Bronchial epithelial cell (primary cell): ENCODE measurements at places on chromosomes 2 and 18. TPM values are rescaled to one million over a fixed set of nuclear protein-coding genes. Genes with fewer than 3 reads are reported as not detected.

The DYSF gene
- under 0.01 and 2.7 TPM in 2 replicates for total RNA-seq

The PXDN gene
- 29.2 and 34.0 TPM in 2 replicates for total RNA-seq

The RIT2 gene
- not detected in 2 replicates for total RNA-seq

The GALR1 gene
- total RNA-seq: not detected in 2 replicates

The UBXN4 gene
- 36.6 and 56.1 TPM in 2 replicates for total RNA-seq

The FKBP7 gene
- 0.64 and 1.3 TPM in 2 replicates for total RNA-seq

DNA sequence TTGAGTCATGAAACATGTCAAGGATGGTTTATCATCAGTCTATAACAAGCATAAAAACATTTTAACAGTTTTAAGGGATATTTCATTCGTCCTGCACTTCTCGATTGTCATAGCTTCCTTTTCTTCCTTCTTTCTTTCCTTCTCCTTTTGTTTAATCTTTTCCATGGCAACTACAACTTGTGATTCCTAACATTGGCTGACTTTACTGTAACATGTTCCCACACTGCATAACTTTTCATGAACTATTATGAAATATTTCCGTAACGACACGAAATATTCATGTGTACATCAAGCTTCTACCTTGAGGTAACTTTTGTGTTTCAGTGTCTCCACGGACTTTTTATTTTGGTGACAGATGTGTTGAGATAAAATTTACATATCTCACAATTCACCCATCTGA lies 134.4 kb downstream of the ACTR3 start:
- DNase-seq: no peak

- DNase-seq: no peak
Observed at GRCh38 chr2:166960702-166961270, 72.5 kb downstream of the XIRP2 start.

- no peak for DNase-seq
Observed at GRCh38 chr18:31651369-31651768, 33.0 kb downstream of the B4GALT6 start.

DNA sequence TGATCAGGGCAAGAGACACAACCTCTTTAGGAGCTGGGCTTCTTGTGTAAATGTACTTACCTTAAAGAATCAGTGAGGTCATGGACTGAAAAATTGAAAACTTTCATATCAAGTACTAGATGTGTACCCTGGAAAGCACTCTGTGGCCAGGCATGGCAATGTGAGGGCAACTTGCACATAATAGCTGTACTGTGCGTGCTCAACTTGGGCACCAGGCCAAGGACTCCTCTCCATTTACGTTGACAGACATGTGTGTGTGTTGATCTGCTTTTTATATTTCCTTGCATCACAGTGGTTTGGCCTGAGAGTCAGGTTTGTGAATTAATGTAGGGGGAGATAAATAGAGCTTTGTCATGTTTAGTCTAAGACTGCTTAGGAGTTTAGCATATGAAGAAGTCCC lies 669.5 kb upstream of the REG3G start:
- no peak for DNase-seq

DNA sequence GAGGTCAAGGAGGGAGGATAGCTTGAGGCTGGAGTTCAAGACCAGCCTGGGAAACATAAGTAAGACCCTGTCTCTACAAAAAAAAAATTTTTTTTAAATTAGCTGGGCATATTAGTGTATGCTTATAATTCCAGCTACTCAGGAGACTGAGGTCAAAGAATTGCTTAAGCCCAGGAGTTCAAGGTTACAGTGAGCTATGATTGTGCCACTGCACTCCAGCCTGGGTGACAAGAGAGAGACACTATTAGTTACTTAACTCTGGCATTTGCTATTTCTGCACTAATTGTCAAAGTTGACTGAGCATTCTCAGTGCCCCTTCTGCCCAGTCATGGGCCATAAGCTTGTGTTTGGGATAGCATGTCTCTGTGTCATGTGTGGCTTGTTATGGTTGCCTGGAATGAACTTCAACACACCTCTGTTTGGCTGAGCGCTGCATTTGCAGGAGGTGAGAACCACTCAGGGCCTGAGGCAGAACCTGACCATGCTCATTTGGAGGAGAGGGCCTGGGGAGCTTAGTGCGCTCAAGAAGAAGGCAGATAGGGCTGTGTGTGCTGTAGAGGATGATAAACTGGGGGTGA lies 77.7 kb downstream of the SH3RF3 start:
- DNase-seq: no peak

GRCh38 chr2:161995553-161996016 lies 78.4 kb downstream of the DPP4 start:
- DNase-seq: no peak

DNA sequence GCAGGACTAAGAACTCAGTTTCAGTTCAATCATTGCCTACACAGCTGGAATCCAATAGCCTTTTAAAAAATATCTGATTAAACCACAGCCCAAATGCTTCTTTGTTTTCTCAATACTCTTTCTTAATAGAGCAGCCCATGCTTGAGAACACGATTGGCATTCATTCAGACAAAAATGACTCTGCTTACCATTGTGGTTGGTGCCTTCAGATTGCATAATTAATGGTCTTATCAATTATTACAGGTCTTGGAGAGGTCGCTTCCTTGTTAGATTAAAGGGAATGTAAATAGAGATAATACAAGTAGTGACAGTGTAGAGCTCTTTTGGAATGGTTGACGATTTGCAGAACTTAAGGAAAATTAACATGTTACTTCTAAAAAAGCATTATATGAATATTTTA lies 107.2 kb downstream of the RNF152 start:
- no peak for DNase-seq

GRCh38 chr2:175976391-175977157 lies 25.5 kb downstream of the LNPK start:
- DNase-seq: peak; percentile 39
